ENCODE measurements at places on chromosomes 3 and 15. TPM values are rescaled to one million over a fixed set of nuclear protein-coding genes. Genes with fewer than 3 reads are reported as not detected.
A peak's percentile ranks its signal among the peaks of the same experiment; 100 is the strongest.

DNA sequence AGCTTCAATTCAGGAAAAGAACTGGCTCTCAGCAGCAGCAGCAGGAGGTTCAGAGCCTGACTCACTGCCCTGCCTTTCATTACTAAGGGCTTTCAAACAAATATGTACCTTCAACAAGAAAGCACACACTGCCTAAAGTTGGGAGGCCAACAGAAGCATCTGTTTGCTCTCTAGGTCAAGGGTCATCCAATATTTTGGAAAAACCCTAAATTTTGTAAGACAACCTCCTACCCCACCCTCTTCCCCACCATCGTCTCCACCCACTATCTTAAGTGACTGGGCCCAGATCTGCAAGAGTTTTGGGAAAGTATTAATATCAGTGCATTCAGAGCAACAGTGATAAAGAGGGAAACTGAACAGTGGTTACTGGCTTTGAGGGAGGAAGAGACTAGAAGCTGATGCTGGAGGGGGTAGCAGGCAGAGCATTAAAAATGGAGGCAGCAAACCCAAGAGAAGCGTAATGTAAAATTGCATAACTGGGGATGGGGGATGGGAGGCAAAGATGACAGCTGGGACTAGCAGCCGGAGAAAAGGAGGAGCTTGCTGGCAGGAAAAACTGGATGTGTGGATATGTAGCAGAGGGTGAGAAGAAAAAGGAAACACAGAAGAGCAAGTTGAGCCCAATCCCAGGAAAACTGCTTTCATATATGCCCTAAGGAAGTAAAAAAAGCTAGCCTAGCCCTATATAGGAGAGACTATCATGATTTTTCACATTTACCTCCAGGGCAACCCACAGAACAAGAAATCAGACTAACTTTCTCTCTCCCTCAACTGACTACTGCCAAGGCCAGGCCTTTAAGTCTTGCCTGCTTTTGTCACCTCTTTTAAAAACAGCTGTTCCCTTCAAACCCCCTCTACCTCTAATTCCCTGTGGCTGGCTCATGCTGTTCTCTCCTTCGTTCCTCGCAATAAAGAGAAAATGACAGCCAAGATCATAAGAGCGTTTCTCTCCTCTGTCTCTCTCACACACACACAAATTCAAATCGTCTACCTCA is 31.4 kb downstream of the NPTN start:
- DNase-seq, result peak; percentile 33

DNA sequence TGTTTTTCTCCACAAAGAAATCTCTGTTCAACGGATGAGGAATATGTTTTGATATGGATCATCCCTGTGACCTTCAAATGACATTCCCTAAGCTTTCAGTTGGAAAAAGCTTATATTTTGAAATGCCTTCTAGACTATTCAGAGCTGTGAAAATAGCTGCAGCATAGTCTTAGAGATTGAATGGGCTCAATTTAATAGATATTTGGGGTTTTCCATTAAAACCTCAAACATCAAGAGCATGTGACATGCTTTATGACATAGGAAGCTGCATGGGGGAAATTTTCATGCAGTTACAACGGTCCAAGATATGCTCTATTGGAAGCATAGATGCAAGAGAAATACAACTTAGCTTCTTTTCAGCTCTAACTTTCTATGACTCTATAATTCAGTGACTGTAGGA is 102.8 kb downstream of the LSAMP start:
- no peak for DNase-seq

GRCh38 chr3:188303286-188303799 is 149.4 kb downstream of the LPP start:
- no peak for DNase-seq

- no peak for DNase-seq
These were observed 51.9 kb downstream of the IQGAP1 start for GRCh38 chr15:90439946-90440345.

FOXL2NB gene
- not detected for total RNA-seq

DNA sequence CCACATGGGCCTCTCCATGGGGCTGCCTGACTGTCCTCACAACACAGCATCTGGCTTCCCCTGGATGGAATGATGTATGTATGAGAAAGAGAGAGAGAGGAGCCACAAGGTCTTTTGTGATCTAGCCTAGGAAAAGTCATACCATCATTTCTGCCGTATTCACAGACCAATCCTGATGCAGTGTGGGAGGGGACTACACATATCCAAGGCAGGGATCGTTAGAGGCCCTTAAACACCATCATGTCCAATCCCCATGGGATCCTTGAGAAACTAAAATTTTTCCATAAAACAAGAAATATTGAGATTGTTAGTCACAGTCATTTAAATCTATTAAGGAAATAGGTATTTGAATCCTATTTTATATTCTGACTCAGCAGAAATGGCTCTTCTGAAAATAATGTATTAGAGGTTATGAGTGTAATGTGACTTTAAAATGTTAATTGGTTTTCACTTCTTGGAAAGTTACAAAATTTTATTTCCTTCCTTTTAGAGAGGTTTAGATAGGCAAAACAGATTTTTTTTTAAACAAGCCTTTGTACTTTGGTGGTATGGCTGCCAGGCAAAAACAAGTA is 65.1 kb upstream of the TSC22D2 start:
- no peak for DNase-seq

DNA sequence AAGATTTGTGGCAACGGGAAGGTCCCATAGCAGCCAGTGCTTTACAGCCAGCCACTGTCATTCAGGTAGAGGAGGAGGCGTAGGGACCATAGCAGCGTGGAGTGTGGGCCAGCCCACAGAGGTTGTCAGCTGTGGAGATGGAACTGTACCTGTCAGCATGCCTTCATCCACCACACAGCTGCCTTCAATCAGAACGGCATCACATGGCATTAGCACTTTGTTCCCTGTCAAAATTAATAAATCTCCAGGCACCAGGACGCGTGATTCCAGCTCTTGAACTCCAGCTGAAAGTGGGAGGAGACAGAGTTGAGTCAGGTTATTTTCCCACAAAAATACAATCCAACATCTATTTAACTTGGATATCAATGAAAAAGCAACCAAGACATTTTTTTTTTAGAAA is 84.0 kb downstream of the ATP13A4 start:
- no peak for DNase-seq

DNA sequence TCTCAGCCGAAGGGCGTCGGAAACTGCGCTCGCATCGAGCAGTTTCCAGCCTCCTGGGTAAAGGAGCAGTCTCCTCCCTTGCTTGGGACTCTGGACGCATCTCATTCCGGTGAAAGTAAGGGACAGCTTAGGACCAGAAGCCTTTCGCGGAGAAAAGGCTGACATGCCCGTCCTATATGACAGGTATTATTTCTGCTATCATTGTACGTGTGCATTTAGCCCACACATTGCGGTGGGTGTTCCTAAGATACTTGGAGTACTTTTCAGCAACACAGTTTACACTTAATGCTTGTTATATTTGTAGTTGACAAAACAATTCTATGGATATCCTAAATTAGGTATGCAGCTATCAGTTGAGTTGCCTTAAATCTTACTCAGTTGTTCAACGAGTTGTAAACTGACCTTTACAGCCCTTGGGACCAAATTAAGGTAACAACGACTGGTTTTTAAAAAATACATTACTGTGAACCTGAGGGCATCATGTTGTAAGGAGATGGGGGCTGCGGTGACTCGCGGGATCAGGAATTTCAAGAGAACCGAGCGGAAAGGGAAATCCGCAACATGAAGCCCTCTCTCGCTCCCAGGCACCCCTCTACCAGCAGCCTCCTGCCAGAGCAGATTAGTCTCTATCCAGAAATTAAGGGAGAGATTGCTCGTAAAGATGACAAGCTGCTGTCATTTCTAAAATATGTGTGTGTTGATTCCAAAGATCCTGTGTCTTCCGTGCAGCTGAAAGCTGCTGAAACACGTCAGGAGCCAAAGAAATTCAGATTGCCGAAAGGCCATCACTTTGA is 632 bp upstream of the COPS2 start:
- peak; percentile 39 for DNase-seq

CGNL1 gene
- total RNA-seq, result 26.0 TPM

GOLGA6D gene
- total RNA-seq, result not detected

KCNMB2 gene
- total RNA-seq, result 9.8 TPM

- no peak for DNase-seq
These were observed 6.3 kb upstream of the LRRC58 start for GRCh38 chr3:120355486-120355885.

DNA sequence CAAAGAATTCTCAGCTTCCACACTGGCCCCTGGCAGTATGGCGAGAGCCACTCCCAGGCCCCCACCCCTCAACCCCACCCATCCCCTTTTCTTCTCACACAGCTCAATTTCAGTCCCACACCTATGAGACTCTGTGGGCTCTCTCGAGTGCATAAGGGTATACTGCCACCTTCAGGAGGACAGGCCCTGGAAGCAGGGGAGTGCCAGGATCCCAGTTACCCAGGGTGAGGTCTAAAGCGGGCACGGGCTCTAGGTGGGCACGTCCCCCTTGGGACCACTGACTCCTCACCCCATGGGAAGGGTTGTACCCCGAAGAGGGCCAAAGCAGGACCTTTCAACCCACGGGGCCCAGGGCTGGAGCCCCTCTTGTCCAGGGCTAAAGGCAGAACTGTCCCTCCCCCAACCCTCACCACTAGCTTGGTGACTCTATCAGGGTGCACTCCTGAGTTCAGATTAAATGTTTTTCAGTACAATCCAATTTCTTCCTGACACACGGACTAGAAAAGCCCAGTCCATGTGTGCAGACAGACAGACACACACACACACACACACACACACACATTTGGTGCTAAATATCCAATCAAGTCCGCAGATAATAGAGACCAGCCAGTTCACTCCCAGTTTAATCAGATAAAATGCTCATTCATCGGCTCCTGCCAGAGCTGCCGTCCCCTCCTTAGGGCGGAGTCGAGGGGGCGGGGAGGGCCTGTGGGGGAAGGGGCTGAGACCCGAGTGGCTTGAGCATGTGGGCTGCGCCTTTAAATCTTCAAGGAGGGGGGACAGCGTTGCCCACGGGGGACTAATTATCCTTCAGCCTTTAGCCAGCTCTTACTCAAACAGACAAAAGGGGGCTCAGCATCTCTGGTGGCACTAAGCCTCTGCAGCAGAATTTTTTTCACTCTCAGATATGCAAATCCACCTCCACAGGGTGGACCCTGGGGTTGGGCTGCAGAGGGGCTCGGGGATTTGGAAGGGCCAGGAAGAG is 59.3 kb downstream of the CYP11A1 start:
- DNase-seq, result peak; percentile 47

LIPC gene
- total RNA-seq, result 0.50 TPM

GRCh38 chr15:56156877-56157276 is 86.8 kb downstream of the RFX7 start:
- no peak for DNase-seq

DNA sequence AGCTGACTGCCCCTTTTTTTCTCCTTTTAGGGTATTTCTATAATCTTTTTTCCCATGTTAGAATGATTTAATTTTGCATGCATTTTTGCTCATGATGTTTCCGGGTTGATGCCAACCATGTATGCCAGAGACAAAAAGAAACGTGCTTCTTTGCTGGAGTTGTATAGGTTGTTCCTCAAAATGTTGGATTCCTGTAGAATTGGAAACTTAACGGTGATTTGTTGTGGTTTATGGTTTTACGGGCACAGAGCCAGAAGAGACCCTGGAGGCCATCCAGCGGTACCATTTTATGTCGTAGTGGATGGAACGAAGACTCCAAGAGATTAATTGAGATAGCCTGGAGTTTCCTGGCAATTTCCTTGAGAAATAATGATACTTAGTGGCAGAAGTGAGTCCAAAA is 481.5 kb upstream of the RGMA start:
- DNase-seq, result no peak

MAPKBP1 gene
- 19.0 TPM for total RNA-seq

MED12L gene
- total RNA-seq, result 0.44 TPM

- no peak for DNase-seq
These were observed 8.3 kb upstream of the UBE2E1 start for GRCh38 chr3:23797491-23797890.

- DNase-seq, result no peak
These were observed 26.1 kb upstream of the CCDC174 start for GRCh38 chr3:14625443-14625842.

- no peak for DNase-seq
These were observed 189.2 kb upstream of the THRB start for GRCh38 chr3:24683633-24684384.

DNA sequence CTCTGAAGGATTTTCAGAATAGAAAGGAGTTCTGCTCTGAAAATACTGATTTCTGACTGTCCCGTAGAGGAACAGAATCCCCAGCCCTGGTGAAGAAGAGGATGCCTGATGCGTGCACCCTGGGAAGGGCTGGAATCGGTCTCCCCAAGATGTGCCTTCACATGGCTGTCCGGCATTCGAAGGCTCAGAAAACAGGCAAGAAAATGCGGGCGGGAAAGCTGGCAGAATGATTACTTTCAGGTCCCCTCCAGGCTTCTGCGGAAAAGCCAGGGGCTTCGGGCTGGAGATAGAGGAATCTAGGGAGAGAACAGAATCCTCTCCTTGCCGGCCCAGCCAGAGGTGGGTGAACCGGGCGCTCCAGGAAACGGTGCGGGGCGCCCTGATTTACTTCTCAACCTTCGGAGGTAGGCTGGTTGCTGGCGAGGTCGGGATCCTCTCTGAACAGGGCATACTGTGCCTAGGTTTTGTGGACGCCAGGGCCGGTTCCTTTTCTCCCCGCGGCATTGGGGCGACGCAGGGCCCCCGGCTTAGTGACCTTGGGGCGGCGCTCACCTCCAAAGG is 2.5 kb downstream of the FOXL2NB start:
- no peak for DNase-seq

DNA sequence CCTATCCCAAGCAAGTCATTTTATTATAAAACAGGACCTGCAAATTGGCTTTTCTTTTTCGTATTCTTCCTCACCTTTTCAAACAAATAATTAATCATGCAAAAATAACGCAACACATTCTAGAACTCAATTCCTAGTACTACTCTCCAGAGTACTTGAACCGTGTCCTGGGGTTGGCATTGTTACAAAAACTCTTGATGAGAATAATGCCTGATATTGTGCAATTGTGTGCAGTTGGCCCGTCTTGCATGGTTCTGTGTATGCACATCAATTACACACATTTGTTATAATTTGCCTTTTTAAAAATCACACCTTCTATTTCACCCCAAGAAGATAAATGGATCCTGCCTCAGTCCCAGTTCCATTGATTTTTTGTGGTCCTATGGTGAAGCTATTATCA is 205.4 kb downstream of the EPHB1 start:
- no peak for DNase-seq

FAM240A gene
- not detected for total RNA-seq

DNA sequence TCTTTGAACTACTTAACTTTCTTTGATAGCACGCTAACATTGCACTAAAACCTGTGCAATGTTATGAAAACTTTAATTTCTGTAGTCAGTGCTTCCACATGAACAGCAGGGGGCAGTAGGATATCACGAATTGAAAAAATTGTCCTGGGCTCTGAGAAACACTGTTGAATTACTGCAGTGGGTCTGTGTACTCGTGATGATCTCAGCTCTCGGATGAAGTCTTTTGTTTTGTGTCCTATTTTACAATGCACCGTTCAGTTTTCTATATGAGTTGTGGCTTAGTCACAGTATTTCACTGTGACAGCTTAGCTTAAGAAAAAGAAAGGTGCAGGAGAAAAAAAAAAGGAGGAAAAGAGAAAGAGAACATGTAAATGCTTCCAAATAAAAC is 141.3 kb upstream of the CCDC54 start:
- no peak for DNase-seq

GRCh38 chr3:24828551-24828950 is 333.9 kb upstream of the THRB start:
- no peak for DNase-seq

- peak; percentile 43 for DNase-seq
These were observed 26.8 kb downstream of the STARD5 start for GRCh38 chr15:81297147-81297572.

Measured in left cardiac atrium (tissue), 4 donors.